ENCODE measurements at places on chromosomes 4 and X.

DNA sequence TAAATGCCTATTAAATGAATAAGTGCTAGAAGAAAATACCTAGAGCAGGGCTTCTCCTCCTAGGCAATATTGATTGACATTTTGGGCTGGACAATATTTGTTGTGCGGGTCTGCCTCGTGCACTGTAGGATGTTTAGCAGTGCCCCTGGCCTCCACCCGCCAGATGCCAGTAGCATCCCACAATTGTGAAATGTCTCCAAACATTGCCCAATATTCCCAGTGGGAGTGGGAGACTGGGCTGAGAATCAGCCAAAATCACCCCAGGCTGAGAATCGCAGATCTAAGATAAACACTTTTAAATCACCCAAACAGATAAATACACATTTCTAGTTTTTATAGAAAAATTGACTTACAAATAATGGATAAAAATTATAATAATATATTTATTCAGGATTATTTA, 916.2 kb upstream of the LCORL start:
- DNase-seq: no peak

GRCh38 chr4:122341886-122342285, 36.9 kb upstream of the ADAD1 start:
- no peak for DNase-seq

DNA sequence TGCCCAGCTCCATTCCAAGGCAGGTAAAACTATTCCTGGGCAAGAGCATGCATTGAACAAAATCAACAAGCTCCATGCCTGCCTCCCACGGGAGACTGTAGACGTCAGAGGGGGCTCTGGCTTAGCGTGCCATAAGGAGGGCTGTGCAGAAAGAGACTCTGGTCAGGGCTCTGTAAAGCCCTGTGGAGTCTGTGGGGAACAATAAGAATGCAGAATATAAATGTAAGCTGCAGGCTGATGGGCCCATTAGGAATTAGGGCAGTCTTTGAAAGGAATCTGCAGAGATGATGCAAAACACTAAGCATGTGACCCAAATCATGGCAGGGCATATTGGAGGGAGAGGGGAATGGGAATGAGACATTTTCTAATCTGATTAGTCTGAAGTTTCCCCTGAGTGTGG, 170.3 kb downstream of the EFHC2 start:
- no peak for DNase-seq

- DNase-seq: no peak
Measured at GRCh38 chrX:72095370-72095769, 36.3 kb downstream of the RTL5 start.

- DNase-seq: no peak
Measured at GRCh38 chr4:37663552-37663951, 22.6 kb downstream of the RELL1 start.

GRCh38 chrX:38929966-38930421, 128.7 kb downstream of the MID1IP1 start:
- DNase-seq: no peak

DNA sequence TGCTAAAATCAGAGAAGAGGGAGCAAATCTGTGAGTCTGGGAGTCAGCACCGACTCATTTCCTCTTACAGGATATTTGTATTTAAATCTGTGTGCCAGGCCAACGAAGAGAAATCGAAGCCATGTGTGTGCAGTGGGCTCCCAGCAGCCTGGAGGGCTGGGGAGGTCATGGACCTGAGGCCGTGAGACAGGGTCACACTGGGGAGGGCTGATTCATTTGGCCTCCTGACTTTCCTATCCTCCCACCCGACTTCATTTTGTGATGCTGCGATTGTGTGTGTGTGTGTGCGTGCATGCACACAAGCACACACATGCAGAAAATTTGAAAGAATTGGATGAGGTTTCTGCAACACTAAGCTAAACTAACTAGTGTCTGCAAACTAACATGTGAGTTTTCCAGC, 48.7 kb upstream of the STX18 start:
- no peak for DNase-seq

DNA sequence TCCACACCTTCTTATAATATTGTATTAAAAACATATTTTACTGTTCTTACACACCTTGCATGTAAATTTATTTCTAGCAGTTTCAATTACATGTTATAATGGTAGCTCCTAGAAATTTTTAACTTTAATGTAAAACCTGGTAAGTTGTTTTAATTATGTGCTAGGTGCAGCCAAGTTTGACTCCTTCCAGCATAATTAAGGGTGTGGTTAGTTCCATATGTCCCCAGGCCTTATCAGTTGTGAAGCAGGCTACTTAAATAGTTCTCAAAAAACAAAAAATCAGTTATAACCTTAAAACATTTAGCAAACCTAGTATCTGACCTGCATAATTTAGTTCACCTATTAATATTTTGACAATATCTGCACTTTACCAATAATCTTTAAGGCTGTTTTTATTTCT, 26.9 kb upstream of the PASD1 start:
- DNase-seq: no peak

- DNase-seq: no peak
Measured at GRCh38 chrX:40205471-40205870, 107.7 kb upstream of the BCOR start.

GRCh38 chrX:103503163-103503852, 16.0 kb downstream of the RAB40A start:
- no peak for DNase-seq

GRCh38 chrX:133412665-133413064, 2.6 kb downstream of the GPC4 start:
- DNase-seq: no peak

GRCh38 chr4:184395971-184396391, 78.4 kb downstream of the IRF2 start:
- DNase-seq: no peak

DNA sequence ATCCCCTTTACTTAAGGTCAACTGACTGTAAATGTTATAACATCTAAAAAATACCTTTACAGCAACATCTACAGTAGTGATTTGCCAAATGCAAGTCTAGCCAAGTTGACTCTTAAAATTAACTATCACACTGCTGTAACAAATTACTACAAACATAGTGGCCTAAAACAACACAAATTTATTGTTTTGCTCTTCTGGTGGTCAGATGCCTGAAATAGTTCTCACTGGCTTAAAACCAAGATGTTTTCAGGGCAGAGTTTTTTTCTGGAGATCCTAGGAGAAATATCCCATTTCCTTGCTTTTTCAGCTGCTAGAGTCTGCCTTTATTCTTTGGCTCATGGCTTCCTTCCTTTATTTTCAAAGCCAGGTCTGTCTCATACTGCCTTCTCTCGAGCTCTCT, 120.5 kb downstream of the ADGRL3 start:
- DNase-seq: no peak

DNA sequence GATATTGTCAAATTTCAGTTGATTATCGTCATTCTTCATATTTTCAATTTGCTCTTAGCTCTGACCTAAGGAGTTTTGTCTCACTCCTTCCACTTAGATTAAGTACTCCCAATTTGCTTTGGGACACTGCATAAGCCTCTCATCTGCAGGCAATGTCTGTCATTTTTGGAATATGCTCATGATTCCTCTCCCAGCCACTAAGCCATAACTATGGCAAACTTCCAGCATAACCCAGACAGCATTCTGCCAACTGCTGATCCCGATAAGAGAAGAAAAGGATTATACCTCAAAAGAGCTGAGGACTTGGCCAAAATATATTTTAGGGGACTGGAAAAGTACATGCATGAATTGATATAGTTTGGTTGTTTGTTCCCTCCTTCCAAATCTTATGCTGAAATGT, 444.4 kb downstream of the GABRG1 start:
- DNase-seq: no peak

- DNase-seq: no peak
Measured at GRCh38 chrX:53308836-53309235, 27.5 kb upstream of the IQSEC2 start.

DNA sequence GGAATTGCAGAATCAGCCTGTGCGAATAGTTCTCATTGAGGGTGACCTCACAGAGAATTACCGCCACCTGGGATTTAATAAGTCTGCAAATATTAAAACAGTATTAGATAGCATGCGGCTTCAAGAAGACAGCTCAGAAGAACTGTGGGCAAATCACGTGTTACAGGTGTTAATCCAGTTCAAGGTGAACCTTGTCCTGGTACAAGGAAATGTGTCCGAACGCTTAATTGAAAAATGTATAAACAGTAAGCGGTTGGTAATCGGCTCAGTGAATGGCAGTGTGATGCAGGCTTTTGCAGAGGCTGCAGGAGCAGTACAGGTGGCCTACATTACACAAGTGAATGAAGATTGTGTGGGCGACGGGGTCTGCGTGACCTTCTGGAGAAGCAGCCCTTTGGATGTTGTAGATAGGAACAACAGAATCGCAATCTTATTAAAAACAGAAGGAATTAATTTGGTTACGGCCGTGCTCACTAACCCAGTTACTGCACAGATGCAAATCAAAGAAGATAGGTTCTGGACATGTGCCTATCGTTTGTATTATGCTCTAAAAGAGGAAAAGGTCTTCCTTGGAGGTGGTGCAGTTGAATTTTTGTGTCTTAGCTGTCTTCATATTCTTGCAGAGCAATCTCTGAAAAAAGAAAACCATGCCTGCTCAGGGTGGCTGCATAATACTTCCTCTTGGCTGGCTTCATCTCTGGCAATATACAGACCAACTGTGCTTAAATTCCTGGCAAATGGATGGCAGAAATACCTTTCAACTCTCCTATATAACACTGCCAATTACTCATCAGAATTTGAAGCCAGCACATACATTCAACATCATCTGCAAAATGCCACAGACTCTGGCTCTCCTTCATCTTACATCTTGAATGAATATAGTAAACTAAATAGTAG, 10.7 kb downstream of the BBS12 start:
- DNase-seq: no peak

DNA sequence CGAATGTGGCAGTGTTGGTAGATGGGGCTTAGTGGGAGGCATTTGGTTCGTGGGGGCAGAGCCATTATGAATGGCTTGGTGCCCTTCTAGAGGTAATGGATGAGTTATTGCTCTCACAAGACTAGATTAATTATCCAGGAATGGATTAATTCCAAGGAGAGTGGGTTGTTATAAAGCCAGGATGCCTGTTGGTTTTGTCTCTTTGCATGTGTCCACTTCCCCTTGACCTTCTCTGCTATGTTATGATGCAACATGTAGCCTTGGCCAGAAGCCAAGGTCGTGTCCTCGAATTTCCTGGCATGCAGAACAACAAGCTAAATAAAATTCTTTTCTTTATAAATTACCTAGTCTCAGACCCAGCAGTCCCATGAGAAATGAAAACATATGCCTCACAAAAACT, 111.2 kb upstream of the PLS3 start:
- no peak for DNase-seq

DNA sequence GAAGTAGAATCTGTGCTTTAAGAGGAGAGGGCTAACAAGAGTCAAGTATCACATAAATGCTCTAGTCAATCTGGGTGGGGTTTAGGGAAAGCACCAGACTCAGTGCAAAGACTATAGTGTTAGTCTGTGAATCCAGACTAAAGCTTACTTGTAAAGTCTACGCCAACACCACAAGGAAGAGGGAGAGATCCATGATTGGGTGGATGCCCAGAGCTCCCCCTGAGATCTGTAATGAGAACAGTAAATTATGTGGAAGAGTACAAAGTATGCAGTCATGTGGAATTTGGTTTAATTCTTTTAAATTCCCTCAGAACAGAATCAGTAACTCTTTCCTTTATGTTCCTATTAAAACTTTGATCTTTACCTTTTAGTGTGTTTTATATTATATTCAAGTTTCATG, 354.7 kb upstream of the SPANXN4 start:
- no peak for DNase-seq

DNA sequence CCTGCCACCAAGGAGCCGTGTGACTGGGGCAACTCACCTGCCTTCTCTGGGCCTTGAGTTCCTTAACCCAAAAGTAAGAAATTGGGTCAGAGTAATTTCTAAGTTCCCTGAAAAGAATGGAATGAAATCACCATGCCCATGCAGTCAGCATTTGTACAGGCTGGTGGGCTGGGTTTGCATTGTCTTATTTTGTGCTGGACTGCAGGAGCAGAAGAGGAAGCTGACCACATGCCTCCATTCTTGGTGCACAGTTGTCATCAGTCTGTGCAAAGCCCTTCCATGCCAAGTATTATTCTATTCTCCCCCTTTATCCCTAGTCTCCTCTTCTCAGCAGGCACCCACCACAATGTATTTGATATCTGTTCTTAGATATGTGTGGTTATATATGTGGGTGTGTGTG, 56.3 kb downstream of the FHDC1 start:
- DNase-seq: no peak

Data from stimulated activated CD4-positive, alpha-beta T cell treated with anti-CD3 and anti-CD28 coated beads, Interleukin-2, amount 100 ng/mL, for 24 hours (primary cell).